ENCODE measurements at places on chromosomes 4 and X. TPM values are rescaled to one million over a fixed set of nuclear protein-coding genes. Genes with fewer than 3 reads are reported as not detected.

TASL gene
- 1.5 TPM for total RNA-seq

OFD1 gene
- total RNA-seq: 30.4 TPM

MAD2L1 gene
- total RNA-seq: 73.8 TPM

UGT2B17 gene
- not detected for total RNA-seq

AFM gene
- total RNA-seq: not detected

MGAT4D gene
- total RNA-seq: not detected

CSAG3 gene
- total RNA-seq: not detected

FHDC1 gene
- total RNA-seq: 0.04 TPM
